Sigmoid colon (tissue), 7 donors: ENCODE measurements at places on chromosomes 6 and 20. TPM values are rescaled to one million over a fixed set of nuclear protein-coding genes. Genes with fewer than 3 reads are reported as not detected.

The GNMT gene
- polyA plus RNA-seq, result not detected

The SIRPB1 gene
- 2.3 TPM for polyA plus RNA-seq

The RIPPLY2 gene
- polyA plus RNA-seq, result not detected

The BTN1A1 gene
- polyA plus RNA-seq, result not detected

The NHLRC1 gene
- polyA plus RNA-seq, result 1.2 TPM

The MRPS10 gene
- 33.0 TPM for polyA plus RNA-seq

The SNRPB gene
- polyA plus RNA-seq, result 177 TPM

The TNXB gene
- 16.4 TPM for polyA plus RNA-seq

The PROKR2 gene
- polyA plus RNA-seq, result not detected

The CDH4 gene
- polyA plus RNA-seq, result not detected

The LTB gene
- polyA plus RNA-seq, result 2.5 TPM

The FNDC1 gene
- polyA plus RNA-seq, result not detected

The RCAN2 gene
- 5.5 TPM for polyA plus RNA-seq

The RAET1L gene
- not detected for polyA plus RNA-seq

The SLCO4A1 gene
- 4.2 TPM for polyA plus RNA-seq

The ADGB gene
- 0.13 TPM for polyA plus RNA-seq

The RBPJL gene
- not detected for polyA plus RNA-seq

The ZBTB9 gene
- 4.2 TPM for polyA plus RNA-seq

The MYL9 gene
- polyA plus RNA-seq, result 26.4 TPM

The TBX18 gene
- polyA plus RNA-seq, result 1.2 TPM

The C6orf120 gene
- polyA plus RNA-seq, result 12.2 TPM

The MAS1L gene
- not detected for polyA plus RNA-seq

The CPXM1 gene
- polyA plus RNA-seq, result 1.2 TPM

The GABRR1 gene
- not detected for polyA plus RNA-seq

The TULP1 gene
- polyA plus RNA-seq, result not detected

The SLC22A16 gene
- polyA plus RNA-seq, result not detected

The DNAAF9 gene
- 1.2 TPM for polyA plus RNA-seq

The METTL24 gene
- polyA plus RNA-seq, result not detected

The SPTLC3 gene
- polyA plus RNA-seq, result 1.2 TPM

The PI16 gene
- polyA plus RNA-seq, result 1.8 TPM

The SSTR4 gene
- polyA plus RNA-seq, result not detected

The ULBP3 gene
- not detected for polyA plus RNA-seq

The PARD6B gene
- 5.1 TPM for polyA plus RNA-seq

The AGER gene
- not detected for polyA plus RNA-seq

The MEP1A gene
- polyA plus RNA-seq, result 45.6 TPM

The LRRN4 gene
- not detected for polyA plus RNA-seq

The MRAP2 gene
- 3.5 TPM for polyA plus RNA-seq

The BNIP5 gene
- 5.5 TPM for polyA plus RNA-seq

The FKBP1C gene
- polyA plus RNA-seq, result 3.0 TPM

The EYA2 gene
- polyA plus RNA-seq, result 11.8 TPM
